ENCODE measurements at places on chromosomes 13 and 19.

GRCh38 chr19:46700704-46701103 is 16.2 kb downstream of the PRKD2 start:
- DNase-seq: no peak

DNA sequence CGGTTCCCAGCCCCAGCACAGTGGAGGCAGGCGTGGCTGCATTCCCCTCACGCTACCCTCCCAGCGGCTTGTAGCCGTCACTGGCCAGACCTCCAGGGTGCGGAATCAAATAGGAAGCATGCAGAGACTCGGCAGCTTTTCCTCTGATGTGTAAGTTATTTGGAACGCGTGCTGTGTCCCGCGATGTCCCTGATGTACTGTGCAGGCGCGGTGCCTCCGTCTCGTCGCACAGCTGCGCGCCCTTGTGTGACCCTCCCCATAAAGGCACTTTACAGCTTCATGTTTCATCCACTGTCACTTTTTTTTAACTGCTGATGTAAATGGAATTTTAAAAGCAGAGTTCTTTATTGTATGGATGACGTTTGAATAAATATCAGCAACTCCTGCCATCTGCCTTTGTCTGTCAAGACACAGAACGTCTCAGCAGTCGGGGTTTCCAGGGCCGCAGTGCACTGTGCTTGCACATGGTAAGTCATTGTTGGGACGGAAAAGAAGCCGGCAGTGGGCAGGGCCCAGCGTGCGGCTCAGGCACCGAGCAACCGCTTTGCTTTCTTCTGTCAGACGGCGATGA is 7.3 kb upstream of the F7 start:
- peak; percentile 83 for DNase-seq

GRCh38 chr19:862581-863314 is 3.3 kb downstream of the CFD start:
- peak; percentile 58 for DNase-seq

DNA sequence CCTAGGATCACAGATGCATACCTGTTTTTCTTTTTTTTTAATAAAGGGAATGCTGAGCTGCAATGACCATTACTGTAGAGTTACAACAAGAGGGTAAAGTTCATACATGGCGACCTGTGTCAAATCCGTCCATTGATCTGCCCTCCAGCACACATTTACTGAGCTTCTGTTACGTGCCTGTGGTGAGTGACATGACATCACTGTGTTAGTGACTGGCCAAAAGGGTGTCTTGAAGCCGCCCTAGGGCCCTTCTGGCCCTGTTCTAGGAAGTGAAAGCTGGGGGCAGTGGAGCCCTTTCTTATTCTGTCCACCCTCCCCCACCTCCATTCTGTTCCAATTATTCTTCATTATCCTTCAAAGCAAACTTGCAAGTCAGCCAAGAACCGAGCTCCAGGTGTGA is 66.3 kb downstream of the ZIC5 start:
- no peak for DNase-seq

GRCh38 chr19:30160426-30160825 is 211.8 kb upstream of the ZNF536 start:
- DNase-seq: no peak

DNA sequence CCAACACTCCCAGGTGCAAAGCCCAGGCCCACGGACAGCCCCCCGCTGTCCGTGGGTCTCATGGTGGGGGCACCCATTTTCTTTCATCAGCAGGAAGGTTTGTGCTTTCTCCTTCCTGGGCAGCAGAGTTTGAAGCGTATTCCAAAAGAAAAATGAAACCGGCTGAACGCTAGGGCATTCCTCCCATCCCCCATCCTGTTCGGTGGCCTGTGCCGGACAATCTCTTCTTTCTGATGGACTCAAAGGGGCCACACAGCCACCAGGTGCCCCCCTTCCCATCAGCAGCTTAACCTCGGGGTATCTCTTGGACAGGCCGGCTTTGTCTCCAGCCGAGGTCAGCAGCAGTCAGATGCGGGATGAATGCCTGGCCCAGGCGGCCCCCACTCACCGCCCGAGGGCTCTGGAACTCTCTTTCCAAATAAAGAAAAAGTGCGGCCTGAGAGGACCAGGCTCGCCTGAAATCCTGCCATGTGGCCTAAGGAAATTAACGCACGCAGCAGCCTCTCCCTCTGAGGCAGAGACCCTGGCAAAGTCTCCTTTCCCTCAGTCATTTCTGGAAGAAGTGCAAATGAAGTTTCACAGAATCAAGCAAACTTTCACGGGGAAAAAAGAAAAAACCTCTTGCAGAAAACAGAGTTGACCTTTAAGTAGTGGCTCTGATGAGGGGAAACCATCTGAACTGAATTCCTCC is 67.8 kb downstream of the RASA3 start:
- peak; percentile 66 for DNase-seq

DNA sequence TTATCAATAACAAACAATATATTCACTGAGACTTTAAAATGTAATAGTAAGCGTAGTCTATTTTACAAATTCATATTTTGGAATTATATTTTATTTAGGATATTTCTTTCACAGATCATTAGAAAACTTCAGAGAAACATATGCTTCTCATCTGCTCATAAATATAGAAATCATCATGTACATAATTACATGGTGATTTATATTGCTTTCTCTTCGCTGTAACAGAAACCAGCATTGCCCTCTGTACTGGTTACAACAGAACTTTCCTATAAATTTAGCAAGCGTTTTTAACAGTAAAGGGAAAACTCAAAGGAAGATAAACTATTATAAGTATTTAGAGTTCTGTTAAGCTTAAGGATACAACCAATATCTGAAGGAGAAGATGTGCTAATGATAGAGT is 672.8 kb downstream of the PCDH9 start:
- DNase-seq: no peak

- DNase-seq: no peak
Measured at GRCh38 chr19:18488838-18489626, 32.8 kb downstream of the ELL start.

DNA sequence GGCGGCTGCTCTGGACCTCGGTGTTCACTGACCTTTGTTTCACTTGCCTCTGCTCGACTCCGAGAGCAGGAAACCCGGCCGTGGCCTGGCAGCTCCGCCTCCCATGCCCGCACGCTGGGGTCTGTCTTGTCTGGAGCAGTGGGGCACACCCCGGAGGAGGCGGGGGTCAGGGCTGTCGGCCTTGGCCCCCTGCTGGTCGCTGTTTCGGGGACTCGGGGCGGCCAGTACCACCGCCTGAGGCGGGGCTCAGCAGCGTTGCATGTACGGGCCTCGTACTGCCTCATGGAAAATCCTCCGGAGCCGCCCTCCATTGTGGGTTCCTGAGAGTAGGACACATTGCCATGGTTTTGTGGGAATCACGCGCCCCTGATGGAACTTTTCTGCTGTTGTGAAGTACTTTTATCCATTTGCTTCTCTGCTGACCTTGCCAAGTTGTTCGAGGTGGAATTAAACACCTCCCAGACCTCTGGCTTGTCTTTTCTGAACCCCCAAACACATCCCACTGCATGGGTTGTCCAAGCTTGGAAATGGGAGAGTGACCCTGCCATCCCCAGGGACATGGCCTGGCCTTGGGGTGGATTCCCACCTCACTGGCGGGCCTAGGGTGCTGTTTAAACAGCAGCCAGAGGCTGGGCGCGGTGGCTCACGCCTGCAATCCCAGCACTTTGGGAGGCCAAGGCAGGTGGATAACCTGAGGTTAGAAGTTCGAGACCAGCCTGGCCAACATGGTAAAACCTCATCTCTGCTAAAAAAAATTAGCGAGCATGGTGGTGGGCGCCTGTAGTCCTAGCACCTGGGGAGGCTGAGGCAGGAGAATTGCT is 5.5 kb upstream of the NDUFS7 start:
- no peak for DNase-seq

DNA sequence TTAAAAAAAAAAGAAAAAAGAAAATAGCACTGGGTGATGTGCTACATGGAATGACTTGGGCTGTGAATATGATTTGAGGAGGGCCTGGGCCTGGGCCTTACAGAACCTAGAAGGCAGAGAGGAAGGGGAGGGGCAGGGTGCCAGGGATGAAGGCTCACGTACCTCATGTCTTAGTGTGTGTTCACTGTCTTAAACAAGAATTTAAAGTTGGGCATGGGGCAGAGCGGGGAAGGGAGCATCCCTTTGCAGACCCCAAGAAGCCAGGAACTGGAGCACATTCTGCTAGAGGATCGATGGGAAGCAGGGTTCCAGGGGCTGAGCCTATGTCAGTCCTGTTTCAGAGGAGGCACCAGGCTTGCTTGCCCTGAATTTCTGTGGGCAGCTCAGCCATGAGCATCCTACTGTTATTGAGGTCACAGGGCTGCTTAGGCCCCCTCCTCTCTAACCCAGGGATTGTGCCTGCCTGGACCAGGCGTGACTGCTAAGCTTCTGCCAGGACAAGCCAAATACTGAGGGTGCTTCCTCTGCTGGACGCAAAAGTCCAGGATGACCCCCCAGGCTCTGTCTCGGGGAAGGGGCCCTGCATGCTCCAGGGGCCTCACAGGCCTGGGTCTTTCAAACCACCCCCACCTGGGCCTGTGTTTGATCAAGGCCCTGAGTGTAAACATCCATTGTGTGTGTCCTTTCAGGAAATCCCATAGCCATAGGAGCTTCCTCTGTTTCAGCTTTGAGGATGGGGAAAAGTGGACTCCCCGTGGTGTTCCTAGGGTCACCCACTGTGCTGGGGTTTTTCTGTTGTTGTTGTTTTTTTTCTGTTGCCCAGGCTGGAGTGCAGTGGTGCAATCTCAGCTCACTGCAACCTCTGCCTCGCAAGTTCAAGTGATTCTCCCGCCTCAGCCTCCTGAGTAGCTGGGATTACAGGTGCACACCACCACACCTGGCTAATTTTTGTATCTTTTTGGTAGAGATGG is 4.8 kb downstream of the LSR start:
- no peak for DNase-seq

DNA sequence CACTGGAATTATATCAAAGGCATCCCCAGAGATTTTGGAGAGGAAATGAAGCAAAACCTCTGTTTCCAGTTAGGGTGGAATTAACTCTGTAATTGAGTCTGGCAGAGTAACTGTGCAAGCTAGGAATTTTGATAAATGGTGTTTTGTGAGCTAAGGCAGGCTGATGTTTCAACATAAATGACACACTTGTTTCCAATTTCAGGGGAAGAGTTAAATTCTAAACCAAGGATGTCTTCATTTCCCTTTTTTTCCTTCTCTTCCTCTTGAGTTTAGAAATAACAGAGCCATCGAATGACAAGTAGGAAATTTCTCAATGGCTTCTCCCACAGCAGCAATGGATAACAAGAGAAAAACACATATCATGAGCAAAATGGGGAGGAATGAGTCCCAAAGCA is 131.2 kb downstream of the IRS2 start:
- no peak for DNase-seq

- peak; percentile 45 for DNase-seq
Measured at GRCh38 chr19:38559428-38560401, 58.0 kb downstream of the MAP4K1 start.

DNA sequence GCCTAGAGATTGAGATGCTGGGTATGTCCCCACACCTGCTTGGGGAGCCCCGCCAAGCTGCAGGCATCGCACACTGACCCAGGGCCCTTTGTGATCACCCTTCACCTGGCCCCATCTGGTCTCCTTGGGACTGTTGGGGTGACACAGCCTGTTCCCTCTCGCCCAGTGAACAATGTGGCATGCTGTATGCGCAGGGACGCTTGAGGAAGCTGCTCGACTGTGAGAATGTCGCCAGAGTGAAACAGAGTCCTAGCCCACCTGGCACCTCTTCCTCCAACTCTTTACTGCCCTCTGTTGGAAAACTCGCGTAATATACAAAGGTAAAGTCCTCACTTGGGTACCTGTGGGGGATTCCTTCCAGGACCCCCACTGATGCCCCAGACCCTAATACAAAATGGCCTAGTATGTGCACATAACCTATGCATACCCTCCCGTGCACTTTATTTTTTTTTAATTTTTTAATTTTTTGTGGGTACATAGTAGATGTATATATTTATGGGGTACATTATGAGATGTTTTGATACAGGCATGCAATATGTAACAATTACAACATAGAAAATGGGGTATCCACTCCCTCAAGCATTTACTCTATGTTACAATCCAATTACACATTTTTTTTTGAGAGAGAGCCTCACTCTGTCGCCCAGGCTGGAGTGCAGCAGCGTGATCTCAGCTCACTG is 9.0 kb downstream of the BLOC1S3 start:
- peak; percentile 29 for DNase-seq

GRCh38 chr19:49556412-49557398 is 23.7 kb downstream of the NOSIP start:
- no peak for DNase-seq

GRCh38 chr13:29799041-29799440 is 51.4 kb downstream of the UBL3 start:
- no peak for DNase-seq

DNA sequence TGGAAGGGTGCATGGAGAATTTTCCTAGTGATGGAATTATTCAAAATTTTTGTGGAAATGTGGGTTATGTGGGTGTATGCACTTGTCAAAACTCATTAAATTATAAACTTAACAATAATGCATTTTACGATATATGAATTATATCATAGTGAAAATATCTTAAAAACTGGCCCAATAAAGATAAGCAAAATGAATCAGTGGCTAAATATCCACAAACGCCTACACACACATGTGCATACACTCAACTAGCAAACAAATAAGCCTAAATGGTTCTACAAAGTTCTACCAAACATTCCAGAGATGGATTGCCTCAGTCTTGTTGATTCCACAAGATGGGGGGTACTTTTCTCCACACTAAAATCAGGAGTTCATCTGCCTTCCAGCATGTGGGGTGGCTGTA is 349.5 kb downstream of the TSHZ3 start:
- DNase-seq: peak; percentile 56

- DNase-seq: peak; percentile 37
Measured at GRCh38 chr19:3606174-3606689, 443 bp downstream of the TBXA2R start.

- no peak for DNase-seq
Measured at GRCh38 chr13:97752961-97753668, 200.4 kb upstream of the IPO5 start.

GRCh38 chr13:111216166-111216960 is 101.3 kb downstream of the ARHGEF7 start:
- peak; percentile 33 for DNase-seq

DNA sequence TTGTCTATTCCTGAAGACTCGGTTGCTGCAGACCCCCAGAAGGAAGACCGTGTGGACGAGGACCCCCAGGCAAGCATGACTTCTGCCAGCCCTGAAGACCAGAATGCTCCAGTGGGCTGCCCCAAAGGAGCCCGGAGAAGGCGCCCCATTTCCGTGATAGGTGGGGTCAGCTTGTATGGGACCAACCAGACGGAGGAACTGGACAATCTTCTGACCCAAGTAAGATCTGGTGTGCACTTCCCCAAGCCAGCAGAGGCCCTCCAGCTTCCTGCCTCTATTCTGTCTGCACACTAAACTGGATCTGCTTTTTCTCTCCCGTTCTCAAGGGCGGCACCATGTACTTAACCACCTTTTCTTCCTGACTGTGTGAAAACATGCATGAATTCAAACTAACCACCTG is 59.8 kb upstream of the C1QTNF9 start:
- DNase-seq: no peak

DNA sequence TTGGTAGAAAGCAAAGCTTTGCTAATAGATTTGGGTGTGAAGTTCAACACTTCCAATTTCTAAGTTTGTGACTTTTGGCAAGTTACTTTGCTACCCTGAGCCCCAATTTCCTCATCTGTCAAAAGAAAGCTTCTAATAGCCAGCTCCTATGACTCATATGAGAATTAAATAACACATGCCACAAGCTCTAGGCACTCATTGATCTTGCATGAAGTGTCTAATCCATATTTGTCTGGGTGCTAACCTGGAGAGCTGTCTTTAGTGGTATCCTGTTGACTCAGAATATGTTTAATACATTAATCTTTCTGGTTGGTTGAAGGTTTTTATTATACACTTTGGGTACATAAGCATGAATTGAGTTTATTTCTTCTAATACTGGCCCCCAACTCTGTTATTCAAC is 188.8 kb downstream of the POSTN start:
- peak; percentile 32 for DNase-seq

GRCh38 chr13:54636231-54636630 is 1607.6 kb downstream of the OLFM4 start:
- DNase-seq: no peak

All from GM23248 (cell line).